ENCODE measurements at places on chromosomes 1 and 21.

GRCh38 chr1:205936846-205937586, 6.2 kb downstream of the SLC26A9 start:
- no peak for DNase-seq

- DNase-seq: no peak
Measured at GRCh38 chr1:45044916-45045315, 32.9 kb downstream of the UROD start.

DNA sequence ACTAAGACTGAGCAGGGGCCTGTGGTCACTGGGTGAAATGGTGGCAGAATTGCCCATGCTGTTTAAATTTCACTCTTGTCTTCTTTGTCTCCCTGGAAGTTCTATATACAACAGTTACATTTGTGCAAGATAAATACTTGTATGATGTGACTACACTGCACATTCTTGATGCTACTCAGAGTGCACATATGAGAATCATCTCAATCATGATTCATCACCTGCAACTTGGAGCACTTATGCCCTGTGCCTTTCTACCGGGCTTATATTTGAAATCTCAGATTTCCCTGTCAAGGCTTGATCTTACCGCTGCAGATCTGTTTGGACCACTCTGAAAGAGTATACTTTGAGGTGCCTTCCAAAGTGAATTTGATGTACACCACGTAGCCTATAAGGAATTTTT, 10.6 kb downstream of the PGM1 start:
- DNase-seq: no peak

DNA sequence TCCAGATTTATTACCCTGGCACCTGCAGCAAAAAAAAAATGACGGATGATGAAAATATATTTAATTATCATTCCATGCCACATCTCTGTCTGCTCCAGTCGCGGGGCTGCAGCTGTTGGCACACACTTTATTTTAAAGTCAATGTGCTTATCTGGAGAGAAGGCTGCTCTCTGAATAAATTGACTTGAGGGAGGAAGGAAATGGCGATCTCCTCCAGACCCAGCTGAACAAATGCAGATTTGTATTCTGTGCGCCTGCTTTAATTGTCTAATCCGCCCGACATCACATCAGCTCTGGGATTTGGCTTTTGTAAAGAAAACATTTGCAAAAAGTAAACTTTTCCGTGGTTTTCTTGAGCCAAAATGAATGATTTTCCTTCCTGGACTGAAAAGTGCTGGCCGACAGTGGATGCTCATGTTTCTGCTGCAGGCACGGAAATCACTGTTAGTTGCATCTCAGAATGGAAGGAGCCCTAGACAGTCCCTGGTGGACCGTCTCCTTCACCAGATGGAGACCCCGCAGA, 150.2 kb downstream of the CAMTA1 start:
- no peak for DNase-seq

DNA sequence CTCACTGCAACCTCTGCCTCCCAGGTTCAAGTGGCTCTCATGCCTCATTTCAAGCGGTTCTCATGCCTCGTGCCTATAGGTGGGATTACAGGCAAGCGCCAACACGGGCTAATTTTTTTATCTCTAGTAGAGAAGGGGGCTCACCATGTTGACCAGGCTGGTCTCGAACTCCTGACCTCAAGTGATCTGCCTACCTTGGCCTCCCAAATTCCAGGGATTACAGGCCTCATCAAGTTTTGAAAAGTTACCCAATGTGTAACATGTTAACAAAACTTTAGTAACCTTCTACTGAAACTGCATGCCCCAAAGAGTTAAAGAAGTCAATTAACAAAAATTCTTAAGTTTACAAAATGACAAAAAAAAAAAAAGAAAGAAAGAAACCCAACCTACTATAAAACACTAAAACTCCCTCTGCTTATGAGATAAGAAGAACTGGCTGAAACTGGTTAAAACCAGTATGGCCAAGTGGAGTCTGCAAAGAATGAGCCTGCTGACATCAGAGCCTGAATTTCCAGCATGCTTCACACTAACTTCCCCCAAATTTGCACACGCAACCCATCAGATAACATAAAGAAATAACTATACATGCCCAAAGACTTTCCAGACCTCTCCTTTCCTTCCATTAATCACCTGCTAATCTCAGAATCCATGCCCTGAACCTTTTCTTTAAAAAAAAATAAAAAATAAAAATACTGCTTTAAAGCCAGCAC, 25.5 kb upstream of the PSMG1 start:
- DNase-seq: no peak

DNA sequence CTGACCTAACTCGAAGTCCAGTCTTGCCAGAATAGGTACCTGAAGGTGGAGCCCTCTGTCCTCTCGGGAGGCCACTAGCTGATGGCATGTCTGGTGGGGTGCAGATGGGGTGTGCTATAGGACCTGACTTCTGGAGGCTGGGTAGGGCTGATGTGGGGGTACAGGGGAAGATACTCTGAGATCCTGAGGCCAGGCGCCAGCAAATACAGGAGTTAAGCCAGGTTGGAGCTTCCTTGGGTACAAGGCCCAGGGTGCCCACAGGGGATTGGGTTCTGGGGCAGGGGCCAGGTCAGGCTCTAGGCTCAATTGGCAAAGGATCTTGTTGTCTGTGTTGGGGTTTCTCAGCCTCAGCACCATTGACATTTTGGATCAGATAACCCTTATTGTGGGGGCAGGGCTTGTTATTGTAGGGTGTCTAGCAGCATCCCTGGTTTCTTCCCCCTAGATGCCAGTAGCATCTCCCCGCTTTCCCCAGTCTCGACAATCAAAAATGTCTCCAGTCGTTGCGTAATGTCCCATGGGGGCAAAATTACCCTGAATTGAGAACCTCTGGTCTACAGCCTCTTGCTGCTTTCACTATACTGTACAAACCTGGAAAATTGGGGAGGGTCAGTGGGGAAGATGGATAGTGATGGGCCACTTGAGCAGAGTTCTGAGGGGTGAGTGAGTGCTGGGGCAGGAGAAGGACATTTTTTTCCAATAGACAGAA, 9.2 kb downstream of the PTPRF start:
- no peak for DNase-seq

- DNase-seq: no peak
Measured at GRCh38 chr1:64502931-64503330, 33.0 kb downstream of the CACHD1 start.

DNA sequence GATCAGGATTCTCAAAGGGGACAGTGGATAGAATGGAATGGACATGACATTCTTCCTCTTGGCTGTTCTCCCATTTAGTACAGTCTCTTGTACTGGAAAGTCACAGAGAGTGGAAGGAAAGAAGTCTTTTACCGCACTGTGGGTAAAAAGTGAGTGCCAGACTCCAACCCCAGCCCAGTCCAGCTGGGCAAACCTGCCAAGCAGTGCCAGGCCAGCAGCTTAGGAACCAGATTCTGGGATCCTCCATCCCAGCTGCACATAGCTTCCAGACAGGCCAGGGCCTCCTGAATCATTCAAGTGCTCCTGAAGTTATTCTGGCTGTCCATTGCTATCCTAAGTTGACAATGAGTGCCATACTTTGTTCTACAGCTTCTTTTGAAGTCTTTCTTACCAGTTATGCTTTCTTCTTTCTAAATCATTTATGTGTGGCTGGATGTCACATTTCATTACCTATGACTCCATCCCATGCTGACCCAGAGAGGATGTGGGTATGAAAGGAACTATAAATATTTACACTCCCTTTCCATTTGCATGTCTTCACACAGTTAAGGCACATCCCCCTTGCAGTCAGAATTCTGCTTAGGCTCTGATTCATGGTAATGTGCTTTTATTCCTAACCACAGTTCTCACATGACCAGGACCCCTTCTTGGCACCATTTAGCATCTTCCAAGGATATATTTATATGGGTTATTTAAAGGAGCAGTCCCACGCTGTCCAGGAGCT, 88.9 kb downstream of the AK5 start:
- DNase-seq: no peak

DNA sequence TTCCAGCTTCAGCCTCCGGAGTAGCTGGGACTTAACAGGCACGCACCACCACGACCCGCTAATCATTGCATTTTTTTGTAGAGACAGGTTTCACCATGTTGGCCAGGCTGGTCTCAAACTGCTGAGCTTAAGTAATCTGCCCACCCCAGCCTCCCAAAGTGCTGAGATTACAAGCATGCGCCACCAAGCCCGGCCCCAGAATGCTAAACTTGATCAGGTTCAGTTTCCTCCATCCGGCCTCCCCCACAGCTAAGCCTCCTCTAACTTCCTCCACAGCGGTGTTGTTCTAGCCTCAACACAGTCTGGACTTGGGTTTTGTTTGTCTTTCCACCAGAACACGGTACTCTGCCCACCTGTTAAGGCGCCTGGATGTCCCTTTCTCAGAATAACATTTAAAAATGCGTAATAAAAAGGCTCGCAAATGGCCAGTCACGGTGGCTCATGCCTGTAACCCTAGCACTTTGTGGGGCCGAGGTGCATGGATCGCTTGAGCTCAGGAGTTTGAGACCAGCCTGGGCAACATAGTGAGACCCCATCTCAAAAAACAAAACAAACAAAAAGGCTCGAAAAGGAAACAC, 2.4 kb downstream of the PARP1 start:
- DNase-seq: peak; percentile 57

- DNase-seq: no peak
Measured at GRCh38 chr1:33667386-33668282, 195.2 kb downstream of the ZSCAN20 start.

DNA sequence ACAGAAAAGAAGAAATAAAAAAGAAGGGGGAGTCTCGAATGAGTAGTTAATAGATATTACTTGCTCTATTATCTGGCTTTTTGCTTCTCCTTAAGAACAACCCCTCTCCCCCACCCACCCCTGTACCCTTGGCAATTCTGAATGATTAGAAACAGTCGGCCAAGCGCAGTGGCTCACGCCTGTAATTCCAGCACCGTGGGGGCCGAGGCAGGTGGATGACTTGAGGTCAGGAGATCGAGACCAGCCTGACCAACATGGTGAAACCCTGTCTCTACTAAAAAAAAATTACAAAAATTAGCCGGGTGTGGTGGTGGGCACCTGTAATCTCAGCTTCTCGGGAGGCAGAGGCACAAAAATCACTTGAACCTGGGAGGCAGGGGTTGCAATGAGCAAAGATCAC, 42.7 kb downstream of the GATAD2B start:
- no peak for DNase-seq

All from GM13977 (cell line).